Stimulated activated CD8-positive, alpha-beta memory T cell treated with anti-CD3 and anti-CD28 coated beads, Interleukin-4, amount 100 ng/mL, for 24 hours (primary cell): ENCODE measurements at places on chromosomes 3 and 15.
A peak's percentile ranks its signal among the peaks of the same experiment; 100 is the strongest.

DNA sequence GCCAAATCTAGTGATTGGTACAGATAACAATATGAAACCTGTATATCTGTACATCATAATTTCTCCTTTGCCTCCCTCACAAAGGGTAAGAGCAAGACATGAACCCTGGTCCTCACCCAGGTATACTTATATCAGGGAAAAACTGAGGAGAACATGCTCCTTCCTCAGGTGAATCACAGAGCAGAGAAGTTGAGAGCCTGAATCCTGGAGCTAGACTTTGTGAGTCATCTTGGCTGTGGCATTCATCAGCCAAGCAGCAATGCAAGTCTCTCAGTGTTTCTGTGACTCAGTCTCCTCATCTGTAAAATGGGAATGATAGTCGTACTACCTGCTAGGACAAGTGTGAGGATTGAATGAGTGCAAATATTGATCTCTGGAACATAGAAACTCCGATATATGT, 165.7 kb upstream of the ADAMTS9 start:
- no peak for DNase-seq

DNA sequence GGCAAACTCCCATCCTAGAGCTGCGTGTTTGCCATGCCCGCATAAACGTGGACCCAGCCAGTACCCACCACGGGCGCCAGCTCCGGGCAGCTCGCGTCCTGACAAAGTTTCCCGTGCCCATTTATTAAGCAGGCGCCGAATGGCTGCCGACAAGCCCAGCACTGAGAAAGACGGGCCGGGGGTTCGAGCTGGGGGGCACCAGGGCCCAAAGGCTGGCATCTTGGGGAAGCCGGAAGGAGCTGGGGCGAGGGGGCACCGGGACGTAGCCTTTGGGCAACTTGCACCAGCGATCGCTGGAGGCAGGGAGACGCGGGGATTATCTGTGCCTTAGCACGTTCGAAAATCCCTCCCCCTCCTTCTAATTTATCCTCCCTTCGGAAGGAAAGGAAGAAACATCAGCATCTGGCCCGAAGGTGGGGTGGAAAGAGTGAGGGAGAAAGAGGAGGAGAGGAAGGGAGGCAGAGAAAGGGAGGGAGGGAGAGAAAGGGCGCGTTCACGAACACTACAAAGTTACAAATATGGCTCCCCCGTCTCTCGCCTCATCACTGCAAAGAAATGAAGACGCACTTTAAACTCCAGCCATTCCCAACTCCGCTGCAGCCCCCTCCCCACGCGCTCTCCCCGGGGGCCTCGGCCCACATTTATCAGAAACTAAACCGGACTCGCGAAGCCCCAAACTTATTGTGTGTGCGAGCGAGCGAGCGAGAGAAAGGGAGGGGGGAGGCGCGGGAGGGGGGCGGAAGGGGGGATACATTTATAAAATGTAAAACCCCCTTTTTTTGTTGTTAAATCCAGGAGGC, 1.0 kb downstream of the ANP32A start:
- DNase-seq: peak; percentile 21

- no peak for DNase-seq
Measured at GRCh38 chr3:58560771-58561311, 16.4 kb downstream of the FAM107A start.

DNA sequence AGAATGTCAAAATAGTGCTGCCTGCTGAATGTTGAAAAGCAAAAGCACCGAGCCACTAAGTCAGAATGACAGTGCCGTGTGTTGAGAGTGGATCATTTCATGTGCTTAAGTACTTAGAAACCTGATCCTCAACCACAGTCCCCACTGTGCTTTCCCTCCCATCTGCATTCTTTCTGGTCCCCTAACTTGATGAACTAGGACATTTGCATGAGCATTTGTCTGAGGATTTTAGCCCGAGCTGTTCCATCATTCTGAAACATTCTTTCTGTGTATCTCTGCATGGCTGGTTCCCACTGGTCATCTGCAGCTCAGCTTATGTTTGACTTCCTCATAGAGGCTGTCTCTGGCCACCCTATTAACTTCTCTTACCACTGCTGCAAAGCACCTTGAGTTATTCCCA, 42.0 kb downstream of the SST start:
- no peak for DNase-seq

- peak; percentile 66 for DNase-seq
Measured at GRCh38 chr15:90660195-90660998, 56.7 kb upstream of the BLM start.

DNA sequence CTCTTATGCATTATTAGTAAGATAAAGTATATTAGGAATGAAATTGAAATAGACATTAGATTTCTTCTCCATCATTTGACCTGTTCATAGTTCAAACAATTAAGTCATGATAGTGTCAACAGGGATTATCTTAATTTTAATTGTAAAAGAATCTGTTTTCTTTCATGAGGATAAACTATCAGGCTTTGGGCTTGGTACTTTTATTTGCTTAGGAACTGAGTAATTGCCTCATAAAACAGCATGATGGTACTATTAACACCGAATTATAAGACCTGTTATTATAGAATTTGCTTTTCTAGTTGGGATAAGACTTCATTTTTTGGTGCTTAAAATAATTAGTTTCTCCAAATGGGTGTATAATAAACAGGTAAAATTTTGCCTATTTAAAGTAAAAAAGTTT, 71.8 kb downstream of the FNDC3B start:
- DNase-seq: no peak

DNA sequence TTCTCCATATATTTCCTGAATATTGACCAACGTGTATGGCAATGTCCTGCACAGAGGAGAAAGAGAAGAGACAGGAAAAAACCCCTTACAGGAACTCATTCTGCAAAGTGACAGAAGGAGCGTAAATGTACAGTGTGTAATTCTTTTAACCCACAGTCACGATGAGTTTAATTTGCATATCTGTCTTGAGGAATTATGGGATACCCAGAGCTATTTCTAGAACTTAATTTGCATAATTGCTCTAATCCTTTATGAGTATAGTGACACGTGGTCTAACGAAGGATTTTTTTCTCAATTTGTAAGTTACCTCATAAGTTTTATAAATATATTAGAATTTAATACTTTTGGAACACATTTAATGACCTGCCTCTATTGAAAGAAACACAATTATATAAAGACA, 9.8 kb downstream of the GPR27 start:
- no peak for DNase-seq

DNA sequence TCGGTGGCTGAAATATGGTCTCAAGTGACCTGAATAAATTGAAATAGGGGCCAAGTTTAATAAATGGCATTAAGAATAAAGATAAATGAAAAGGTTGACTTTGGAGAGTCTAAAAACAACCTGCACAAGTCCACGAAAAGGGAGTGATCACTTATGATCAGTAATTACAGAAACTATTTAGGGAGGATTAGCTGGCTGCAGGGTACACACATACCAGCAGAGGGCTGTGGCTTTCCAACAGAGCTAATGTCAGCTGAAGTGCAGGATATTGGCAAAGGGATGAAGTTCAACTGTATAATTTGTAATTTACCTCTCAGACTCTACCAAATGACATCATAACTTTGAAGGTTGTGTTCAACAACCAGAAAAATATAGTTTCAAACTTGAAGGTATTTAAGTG, 86.8 kb downstream of the SYNPR start:
- no peak for DNase-seq

GRCh38 chr3:110821586-110821985, 250.0 kb upstream of the NECTIN3 start:
- no peak for DNase-seq

DNA sequence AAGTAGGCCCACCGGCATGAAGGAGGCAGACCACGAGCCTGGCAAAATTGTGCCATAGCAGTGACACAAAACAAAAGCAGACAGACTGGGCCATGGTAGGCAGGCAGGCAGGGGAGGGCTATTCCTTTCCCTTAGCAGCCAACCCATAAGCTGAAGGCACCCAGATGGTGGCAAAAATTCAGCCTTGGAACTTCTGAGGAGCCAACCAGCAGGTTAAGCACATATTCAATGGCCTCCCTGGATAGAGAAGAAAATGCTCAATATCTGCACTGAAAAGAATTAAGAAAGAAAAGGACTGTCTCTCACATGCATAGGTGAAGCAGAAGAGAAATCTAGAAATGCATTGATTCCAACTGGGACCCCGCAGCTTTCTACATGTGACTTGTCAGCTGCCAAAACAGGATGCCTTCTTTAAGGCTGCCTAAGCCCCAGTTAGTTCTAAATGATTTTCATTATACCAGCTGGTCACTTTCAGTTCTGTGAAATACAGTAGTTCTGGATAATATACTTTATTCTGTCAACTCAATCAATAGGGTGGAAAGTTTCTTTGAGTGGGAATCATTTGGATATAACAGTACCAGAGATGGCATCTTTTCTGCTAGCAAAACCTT, 2.7 kb downstream of the PRICKLE2 start:
- DNase-seq: no peak

DNA sequence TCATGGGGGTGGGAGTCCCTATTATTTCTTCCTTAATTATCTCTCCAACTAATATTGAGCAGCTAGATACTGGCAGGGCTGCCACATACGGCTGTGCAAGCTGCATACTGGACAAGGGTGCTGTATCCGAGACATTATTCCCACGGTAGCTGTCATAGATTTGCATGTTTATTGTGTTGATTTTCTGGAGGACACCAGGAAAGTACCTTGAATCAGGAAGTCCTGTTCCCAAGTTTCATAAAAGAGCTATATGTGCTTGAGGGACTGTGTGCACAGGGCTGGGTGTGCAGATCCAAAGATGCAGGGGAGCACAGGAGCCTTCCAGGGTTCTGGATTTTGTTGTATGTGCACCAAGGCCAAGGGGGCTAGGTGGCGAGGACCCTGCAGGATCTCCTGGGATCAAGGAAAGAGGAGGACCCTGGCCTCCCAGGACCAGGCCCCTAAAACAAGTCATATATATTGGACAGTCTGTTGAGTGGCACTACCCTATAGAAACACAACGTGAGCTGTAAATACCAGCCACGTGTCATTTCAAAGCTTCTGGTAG, 119.2 kb upstream of the ALDH1A3 start:
- DNase-seq: no peak

DNA sequence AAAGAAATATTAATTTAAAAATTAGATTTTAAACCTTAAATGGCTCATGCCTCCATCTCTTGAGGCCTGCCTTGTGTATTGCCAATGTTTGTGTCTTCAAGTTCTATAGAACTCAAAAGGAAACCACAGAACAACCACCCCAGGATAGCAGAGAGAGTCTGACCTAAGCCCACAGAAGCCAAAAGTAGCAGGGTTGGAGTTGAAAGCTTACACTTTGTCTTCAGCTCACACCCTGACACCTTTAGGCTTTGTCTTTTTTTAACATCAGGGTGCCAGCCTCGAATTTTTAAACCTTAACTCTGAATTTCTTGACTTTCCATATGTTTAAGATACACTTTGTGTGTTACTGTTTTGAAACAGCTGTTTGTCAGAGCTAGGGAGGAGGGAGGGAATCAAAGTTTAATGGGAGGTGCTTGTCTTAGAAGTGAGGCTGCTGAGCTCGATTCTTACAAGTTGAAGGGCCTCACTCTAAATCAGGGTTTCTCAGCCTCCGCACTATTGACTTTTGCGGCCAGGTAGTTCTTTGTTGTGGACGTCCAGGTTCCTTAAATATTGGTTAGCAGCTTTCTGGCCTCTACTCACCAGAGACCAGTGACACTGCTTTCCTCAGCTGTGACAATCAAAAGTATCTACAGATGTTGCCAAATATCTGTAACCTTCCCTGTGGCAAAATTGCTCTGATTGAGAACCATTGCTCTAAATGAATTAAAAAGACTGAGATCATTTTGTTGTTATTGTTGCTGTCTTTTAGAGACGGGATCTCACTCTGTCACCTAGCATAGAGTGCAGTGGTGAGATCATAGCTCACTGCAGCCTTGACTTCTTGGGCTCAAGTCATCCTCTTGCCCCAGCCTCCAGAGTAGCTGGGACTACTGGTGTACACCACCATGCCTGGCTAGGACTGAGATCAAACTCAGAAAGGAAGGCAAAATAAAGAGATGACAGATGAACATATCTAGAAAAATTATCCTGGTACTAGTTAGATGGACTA, 139.2 kb upstream of the EOMES start:
- DNase-seq: no peak
